Hypothalamus (tissue), 51 donors: ENCODE measurements at places on chromosomes 6 and 20.

DNA sequence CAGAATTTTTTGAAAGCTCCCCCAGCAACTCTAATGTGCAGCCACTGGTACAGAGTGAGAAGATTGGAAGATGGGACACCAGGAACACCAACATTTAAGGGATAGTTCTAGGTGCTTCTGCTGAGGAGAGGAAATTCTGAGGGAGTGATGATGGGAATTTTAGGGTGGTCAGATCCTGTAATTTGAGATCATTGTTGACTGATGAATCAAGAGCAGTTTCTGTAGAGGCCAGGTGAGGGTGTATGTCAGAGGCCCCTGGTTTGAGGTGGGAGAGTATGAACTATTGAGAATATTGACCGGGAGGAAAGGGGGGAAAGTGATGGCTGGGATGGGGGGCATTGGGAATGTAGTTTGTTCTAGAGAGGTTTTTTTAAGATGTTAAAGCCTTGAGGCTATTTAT is 47.2 kb downstream of the PTPRA start:
- DNase-seq: no peak

GRCh38 chr6:3139090-3139903 is 18.0 kb downstream of the TUBB2A start:
- DNase-seq: no peak

GRCh38 chr6:94673251-94673650 is 904.1 kb upstream of the MANEA start:
- no peak for DNase-seq

DNA sequence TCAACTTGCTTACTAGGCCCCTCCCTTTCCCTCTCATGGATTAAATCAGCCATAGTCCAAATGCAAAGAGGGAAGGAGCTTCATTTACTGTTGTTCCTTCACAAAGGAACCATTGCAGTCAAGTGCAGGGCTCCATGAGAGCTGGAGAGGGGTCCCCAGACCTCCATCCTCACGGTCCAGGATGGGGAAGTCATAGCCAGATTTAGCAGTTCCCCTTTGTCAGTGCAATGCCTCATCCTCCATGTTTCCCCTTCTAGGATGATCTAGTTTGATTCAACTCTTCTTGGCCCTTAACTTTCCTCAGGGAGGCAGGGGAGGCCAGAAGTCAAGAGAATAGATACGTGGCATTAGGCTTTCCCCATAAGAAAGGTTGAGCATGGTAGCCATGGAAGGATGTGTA is 66.5 kb upstream of the FUCA2 start:
- DNase-seq: no peak

GRCh38 chr6:111699123-111699522 is 93.4 kb upstream of the TRAF3IP2 start:
- no peak for DNase-seq

DNA sequence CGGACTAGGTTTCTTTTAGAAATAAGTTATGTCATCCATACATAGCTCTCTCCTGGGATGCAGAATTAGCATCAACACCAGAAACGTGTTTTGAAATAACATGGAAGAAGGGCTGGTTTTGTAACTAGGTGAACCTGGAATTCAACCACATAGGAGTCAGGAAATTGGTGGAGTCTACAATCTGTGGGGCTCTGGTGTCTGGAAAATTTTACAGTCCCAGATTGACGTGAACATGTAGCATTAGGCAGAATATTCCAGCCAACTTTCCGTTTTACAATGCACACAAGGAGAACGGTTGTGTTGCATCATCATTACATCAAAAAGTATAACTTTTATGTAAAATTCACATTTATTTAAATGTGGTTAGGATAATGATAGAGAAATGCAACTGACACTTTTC is 1.9 kb downstream of the KCNQ5 start:
- no peak for DNase-seq

- no peak for DNase-seq
Observed at GRCh38 chr6:45990162-45990561, 25.5 kb downstream of the CLIC5 start.

DNA sequence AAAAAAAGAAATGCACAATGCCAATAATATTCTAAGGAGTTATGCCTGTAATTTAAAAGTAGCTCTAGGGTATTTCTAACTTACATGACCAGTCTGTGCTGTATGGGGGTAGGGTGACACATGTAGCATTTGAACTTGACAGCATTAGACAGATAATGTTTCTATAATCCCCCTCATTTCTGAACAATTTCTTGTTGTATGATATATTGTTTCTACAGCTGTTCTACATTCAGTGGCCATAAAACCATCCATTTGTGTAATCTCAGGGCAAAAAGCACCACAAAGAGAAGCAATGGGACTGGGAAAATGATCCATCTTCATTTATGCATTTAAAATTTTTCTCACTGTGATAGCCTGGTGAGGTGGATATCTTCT is 767.8 kb downstream of the TFAP2A start:
- DNase-seq: no peak

GRCh38 chr20:21615617-21616080 is 89.8 kb upstream of the PAX1 start:
- DNase-seq: peak; percentile 47

- DNase-seq: no peak
Observed at GRCh38 chr6:148445620-148446019, 103.0 kb downstream of the SASH1 start.

DNA sequence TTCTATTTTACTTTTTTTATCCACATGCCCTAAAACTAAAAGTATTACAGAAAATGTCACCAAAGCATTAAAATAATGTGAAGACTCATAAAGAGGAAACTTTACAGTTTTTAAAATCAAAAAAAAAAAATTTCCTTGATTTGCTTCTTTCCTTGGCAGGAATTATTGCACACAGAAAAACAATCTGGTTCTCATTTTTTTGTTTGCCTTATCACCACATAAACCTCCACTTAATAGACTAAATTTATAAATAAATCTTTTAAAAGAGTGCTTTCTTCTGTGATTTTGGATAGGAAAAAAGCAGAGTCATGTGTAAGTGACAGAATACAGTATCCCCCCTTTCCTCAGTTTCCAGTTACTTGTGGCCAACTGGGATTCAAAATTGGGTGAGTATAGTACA is 695.1 kb upstream of the CITED2 start:
- DNase-seq: no peak

GRCh38 chr6:123604067-123604466 is 32.7 kb downstream of the TRDN start:
- no peak for DNase-seq

DNA sequence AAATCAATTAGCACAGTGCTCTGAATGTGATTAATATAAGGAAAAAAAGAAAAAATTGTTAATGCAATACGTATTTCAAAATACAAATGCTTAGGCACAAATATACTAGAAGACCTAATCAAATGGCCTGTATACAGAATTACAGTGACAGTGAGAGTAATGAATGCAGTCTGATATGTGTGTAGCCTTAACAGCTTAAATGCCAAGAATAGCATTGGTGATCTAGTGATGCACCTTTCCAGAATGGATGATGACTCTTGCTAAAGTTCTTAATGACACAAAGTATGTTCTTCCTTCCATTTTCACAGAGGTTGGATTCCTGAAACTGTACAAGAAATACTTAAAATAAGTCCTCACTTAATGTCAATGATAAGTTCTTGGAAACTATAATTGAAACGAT is 131.0 kb downstream of the CDKAL1 start:
- DNase-seq: no peak

- no peak for DNase-seq
Observed at GRCh38 chr6:90934081-90934480, 347.2 kb upstream of the MAP3K7 start.

- DNase-seq: no peak
Observed at GRCh38 chr6:10977231-10977968, 66.7 kb downstream of the ELOVL2 start.

- DNase-seq: no peak
Observed at GRCh38 chr6:31791324-31792089, 4.0 kb downstream of the VARS1 start.

- DNase-seq: no peak
Observed at GRCh38 chr6:53956068-53956711, 155.1 kb upstream of the MLIP start.

GRCh38 chr20:57069442-57069841 is 197.0 kb downstream of the BMP7 start:
- DNase-seq: no peak

- DNase-seq: no peak
Observed at GRCh38 chr6:160667639-160668481, 3.8 kb upstream of the LPA start.

GRCh38 chr20:60680554-60680953 is 571.5 kb upstream of the CDH4 start:
- DNase-seq: no peak

DNA sequence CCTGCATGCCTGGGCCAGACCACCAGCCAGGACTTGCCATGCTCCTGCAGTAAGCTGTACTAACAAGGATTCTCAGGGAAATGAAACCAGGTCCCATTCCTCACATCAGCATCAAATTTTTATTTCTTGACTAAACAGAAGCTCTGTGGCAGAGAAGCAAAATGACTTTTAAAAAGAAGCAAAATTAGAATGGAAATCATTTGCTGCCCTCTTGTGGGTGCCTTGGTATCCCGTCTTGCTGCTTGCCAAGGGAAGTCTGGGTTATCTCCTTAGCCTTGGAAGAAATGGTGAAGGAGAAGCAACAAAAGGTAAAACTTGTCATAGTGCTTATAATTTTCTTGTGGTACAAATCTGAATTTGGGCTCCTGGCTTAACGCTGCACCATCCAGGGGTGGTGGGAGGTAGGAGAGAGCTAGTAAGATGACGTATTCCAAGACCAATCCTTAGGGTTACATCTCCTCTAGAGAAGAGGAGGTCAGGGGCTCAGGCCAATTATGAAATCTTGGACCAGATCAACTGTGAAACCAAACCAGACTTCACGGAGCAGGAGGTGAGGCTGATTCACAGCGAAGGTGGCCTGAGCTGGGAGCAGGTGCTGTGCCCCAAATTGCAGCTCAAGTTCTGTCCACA is 107.5 kb downstream of the FAXC start:
- DNase-seq: no peak

DNA sequence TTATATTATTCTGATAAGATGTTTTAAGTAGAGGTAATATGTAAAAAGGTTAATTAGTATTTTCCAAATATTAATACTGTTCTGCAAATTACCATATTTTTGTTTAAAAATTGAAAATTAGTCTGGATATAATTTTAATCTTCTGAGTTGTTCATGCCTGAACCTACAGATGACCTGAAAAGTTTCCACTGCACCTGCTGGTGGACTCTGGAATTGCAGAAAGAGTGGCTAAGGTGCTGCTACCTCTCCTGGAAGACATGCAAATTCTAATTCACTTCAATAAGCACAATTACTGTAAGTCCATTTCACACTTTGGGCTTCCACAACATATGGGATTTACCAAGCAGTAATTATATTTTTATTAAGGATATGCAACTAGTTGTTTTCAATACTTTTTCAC is 77.7 kb upstream of the OLIG3 start:
- DNase-seq: no peak

GRCh38 chr20:3660262-3661059 is 2.7 kb downstream of the GFRA4 start:
- no peak for DNase-seq

GRCh38 chr6:56869346-56869745 is 85.6 kb upstream of the BEND6 start:
- no peak for DNase-seq

- DNase-seq: no peak
Observed at GRCh38 chr20:21433329-21433890, 36.1 kb upstream of the NKX2-4 start.
